ENCODE measurements at places on chromosomes 3 and 15.

GRCh38 chr15:56934269-56934668, 15.8 kb downstream of the TCF12 start:
- DNase-seq, result no peak

DNA sequence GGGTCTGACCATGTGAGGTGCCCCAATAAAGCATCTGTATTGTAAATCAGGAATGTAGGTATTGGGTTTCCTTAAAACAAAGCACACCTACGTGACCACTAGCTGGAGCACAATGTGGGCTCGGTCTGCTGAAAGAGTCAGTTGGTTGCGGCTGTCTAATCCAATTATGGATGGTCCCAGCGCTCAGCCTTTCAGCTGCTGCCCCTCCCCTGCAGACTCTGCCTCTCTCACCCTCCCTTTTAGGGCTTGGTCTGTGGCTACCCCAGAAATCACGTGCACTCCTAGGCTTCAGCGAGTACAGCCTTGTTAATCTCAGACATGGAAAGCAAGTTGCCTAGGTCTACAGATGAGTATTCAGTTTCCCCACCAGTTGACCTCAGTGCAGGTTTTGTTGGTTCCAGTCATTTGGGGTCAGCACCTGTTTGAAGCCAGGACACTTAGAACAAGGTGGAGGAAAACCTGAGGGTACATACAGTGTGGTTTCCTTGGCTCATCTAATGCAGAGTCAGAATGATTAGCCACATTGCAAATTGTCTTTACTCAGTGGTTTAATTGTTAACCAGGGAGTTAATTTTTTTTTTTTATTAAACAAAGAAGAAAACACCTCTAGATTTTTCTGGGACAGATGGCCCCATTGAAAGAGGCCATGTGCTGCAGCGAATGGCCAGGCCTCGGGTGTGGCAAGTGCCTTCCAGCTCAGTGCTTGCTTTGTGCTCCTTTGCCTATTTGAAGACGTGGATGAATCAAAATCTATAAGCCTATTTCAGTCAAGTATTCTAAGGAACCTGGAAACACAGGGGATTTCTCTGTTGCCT, 137.7 kb downstream of the IGF1R start:
- DNase-seq, result no peak

- no peak for DNase-seq
Observed at GRCh38 chr3:170421111-170421641, 2.5 kb downstream of the CLDN11 start.

GRCh38 chr15:58044551-58044950, 21.0 kb downstream of the ALDH1A2 start:
- DNase-seq, result no peak

GRCh38 chr15:70439304-70439877, 324.0 kb downstream of the UACA start:
- no peak for DNase-seq

- no peak for DNase-seq
Observed at GRCh38 chr15:95994418-95994817, 336.1 kb upstream of the NR2F2 start.

- DNase-seq, result no peak
Observed at GRCh38 chr3:14617508-14618023, 34.0 kb upstream of the CCDC174 start.

GRCh38 chr3:116951610-116952009, 242.0 kb downstream of the TUSC7 start:
- DNase-seq, result no peak

GRCh38 chr3:15585111-15585845, 16.1 kb downstream of the HACL1 start:
- DNase-seq, result no peak

- DNase-seq, result peak; percentile 60
Observed at GRCh38 chr15:65862682-65863081, 6.6 kb upstream of the RAB11A start.

Data from activated T-helper 2 cell treated with anti-CD3 and anti-CD28 coated beads, Interferon-gamma antibody, Interleukin-2, Interleukin-4, amounts not matched to agents 10 μg/mL and 5 μg/mL and 100 μg/mL, durations not matched to agents 14 hours and 24 hours and 36 hours (primary cell).